ENCODE measurements at places on chromosomes 2 and 18. TPM values are rescaled to one million over a fixed set of nuclear protein-coding genes. Genes with fewer than 3 reads are reported as not detected.

Gene DRC1
- total RNA-seq, result not detected

Gene SIX2
- total RNA-seq, result not detected

Gene BMP10
- not detected for total RNA-seq

- DNase-seq, result no peak
Measured at GRCh38 chr2:223884399-223884798, 47.0 kb upstream of the AP1S3 start.

- no peak for DNase-seq
Measured at GRCh38 chr2:141529659-141530058, 601.2 kb downstream of the LRP1B start.

DNA sequence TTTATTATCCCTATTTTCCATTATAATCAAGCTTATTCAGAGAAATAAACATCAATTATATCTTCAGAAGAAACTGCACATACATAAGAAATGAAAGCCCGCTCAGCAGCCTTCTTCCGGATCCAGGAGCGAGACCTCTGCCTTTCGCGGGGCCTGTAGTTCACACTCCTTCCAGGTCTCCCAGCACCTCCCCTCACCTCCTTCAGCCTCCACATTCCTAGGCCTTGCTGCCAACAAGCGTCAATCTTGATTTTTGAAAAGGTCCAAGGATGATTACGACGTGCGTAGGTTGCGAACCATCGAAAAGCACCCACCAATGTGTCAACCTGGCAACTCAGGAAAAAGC, 355 bp upstream of the KIDINS220 start:
- no peak for DNase-seq

- DNase-seq, result no peak
Measured at GRCh38 chr2:118148133-118148532, 59.9 kb downstream of the INSIG2 start.

GRCh38 chr2:191183081-191183480, 32.3 kb upstream of the STAT4 start:
- no peak for DNase-seq

- DNase-seq, result no peak
Measured at GRCh38 chr2:119808516-119809147, 48.9 kb downstream of the PTPN4 start.

DNA sequence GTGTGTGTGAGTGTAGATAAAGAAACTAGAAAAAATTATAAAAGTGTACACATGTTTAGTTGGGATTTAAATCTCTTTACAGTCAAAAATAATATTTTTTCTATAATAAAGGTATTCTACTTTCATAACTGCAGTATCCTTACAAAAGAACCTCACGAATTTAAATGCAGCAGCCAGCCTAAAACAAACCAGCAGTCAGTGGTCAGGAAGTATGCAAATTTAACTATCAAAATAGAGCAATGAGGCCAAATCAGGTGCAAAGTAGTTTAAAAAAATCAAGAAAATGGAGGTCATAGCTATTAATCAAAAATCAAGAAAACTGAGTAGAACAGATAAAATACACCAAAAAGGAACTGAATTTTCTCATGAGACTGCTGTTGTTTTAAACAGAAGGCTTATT, 407.1 kb downstream of the CDH19 start:
- DNase-seq, result no peak

DNA sequence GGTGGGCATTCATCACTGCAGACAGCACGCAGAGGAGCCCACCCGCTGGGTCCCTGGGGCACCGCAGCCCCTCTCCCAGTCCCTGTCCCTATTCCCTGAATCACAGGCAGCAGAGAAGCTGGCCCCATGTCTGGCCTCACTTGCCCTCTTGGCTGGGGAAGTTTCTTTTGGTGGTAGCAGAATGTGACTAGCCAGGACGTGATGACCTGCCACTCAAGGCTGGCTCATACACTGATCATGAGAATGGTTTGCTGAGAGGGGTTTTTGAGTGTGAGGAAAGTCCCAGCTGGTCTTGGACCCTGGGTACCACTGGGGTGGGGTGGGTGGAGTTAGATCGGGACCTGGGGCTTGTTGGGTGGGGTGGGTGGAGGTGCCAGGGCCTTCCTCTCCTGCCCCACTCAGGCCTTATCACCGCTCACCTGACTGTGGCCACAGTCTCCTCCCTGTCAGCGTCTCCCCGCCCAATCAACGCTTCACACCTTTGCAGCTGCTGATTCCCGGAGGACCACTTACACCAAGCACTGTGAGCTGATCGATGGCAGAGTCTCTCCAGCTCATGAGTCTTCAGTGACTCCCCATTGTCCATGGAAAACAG, 28.9 kb upstream of the FOSL2 start:
- no peak for DNase-seq

All from T-cell (primary cell).